Fibroblast of lung (primary cell): ENCODE measurements at places on chromosomes 3 and 15. TPM values are rescaled to one million over a fixed set of nuclear protein-coding genes. Genes with fewer than 3 reads are reported as not detected.

P2RY1 gene
- total RNA-seq, result 3.6 and 7.6 TPM in 2 replicates

ITIH1 gene
- not detected in 2 replicates for total RNA-seq

DPPA4 gene
- total RNA-seq, result 0.26 TPM in 1 of 2 replicates, not detected in the other

GRCh38 chr15:51313074-51313393 lies 25.4 kb downstream of the CYP19A1 start:
- peak; percentile 79 for DNase-seq

DNA sequence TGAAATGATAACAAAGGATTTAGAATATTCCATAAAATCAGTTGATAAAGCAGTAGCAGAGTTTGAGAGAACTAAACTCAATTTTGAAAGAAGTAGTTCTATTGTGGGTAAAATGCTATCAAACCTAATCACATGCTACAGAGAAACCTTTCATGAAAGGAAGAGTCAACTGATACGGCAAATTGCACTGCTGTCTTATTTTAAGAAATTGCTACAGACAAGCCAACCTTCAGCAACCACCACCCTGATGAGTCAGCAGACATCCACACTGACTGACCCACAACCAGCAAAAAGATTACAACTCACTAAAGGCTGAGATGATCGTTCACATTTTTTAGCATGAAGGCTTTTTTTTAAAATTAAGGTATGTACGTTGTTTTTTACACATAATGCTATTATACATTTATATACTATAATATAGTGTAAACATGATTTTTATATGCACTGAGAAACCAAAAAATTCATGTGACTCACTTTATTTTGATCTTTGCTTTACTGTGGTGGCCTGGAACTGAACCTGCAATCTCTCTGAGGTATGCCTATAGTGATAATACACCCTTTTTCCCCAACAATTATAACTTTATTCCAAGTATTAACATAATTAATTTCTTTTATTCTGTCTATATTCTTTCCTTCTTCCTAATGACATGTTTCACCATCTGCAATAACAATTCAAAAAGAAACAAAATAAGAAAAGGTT lies 109.9 kb downstream of the TBC1D5 start:
- peak; percentile 85 for DNase-seq

CTDSPL2 gene
- 48.5 and 65.7 TPM in 2 replicates for total RNA-seq

CHST13 gene
- total RNA-seq, result under 0.01 TPM in 2 replicates

GRCh38 chr3:163561151-163561550 lies 1517.1 kb downstream of the SI start:
- no peak for DNase-seq

DNA sequence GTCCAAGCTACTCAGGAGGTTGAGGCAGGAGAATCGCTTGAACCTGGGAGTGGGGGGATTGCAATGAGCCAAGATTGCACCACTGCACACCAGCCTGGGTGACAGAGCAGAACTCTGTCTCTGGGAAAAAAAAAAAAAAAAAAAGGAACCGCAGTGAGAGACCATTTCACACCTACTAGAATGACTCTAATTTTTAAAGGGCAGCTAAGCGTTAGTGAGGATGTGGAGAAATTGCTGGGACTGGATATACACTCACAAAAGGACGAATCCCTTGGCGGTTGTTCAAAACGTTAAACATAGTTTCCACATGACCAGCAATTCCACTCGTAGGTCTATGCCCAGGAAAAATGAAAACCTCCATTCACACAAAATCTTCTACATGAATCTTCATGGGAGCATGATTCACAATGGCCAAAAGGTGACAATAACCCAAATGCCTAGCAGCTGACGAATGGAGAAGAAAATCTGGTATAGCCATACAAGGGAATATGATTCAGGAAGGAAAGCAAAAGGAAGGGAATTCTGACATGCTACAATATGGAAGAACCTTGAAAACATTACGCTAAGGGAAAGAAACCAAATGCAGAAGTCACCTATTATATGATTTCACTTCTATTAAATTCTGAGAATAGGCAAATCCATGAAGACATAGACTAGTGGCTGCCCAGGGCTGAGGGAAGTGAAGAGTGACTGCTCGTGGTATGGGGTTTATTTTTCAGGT lies 127.0 kb downstream of the CHSY1 start:
- DNase-seq, result peak; percentile 99

FBXO22 gene
- 46.2 and 75.6 TPM in 2 replicates for total RNA-seq

RTP4 gene
- 2.1 and 3.5 TPM in 2 replicates for total RNA-seq

CMTM8 gene
- total RNA-seq, result under 0.01 and 0.26 TPM in 2 replicates

- DNase-seq, result no peak
Observed at GRCh38 chr15:28112962-28113361, 13.8 kb upstream of the OCA2 start.

DNA sequence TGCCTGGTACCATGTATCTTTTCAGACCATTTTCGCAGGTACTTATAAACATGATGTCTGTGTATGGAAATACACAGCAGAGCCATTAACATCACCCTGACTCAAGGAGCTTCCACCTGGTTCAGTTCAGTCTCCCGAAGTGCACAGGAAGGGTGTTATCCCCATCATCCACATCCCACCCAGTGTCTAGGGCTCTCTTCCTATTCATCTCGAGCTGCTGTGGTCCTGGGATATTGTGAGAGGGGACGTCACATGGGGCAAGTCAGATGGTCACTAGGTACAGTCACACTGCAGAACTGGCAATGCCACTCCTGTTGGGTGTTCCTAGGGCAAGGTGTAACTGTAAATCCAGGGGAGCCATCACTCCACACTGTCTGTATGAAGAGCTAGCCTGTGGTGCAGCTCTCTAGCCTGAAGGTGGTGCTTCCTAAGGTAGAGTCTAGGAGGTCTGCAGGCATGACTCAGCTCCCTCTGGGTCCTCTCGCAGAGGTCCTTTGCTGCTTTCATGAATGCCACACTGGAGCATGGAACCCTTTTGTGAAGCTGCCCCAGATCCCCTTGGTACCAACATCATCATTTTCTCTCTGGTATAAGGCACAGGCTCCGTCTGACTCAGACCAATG lies 13.9 kb downstream of the ISLR2 start:
- no peak for DNase-seq

SLC22A13 gene
- total RNA-seq, result 0.26 and 0.33 TPM in 2 replicates

DNA sequence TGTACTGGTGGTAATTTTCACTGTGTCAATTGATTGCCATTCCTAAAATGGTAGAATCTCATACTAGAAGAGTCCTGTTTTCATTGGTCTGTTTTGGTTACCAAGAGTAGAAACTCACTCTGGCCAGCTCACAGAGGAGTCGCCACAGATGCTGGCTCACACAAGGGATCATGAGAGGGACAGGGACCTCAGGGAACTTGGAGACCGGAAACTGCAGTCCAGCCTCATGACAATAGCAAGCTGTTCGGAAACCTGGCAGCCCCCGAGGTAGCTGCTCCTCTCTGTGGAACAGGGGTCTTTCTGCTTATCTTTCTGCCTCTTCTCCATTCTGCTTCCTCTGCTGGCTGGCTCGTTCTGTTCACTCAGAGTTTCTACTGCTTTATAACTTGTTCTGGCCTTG lies 192.9 kb downstream of the PLCL2 start:
- DNase-seq, result no peak

- peak; percentile 62 for DNase-seq
Observed at GRCh38 chr15:67303490-67304363, 49.1 kb downstream of the IQCH start.

DNA sequence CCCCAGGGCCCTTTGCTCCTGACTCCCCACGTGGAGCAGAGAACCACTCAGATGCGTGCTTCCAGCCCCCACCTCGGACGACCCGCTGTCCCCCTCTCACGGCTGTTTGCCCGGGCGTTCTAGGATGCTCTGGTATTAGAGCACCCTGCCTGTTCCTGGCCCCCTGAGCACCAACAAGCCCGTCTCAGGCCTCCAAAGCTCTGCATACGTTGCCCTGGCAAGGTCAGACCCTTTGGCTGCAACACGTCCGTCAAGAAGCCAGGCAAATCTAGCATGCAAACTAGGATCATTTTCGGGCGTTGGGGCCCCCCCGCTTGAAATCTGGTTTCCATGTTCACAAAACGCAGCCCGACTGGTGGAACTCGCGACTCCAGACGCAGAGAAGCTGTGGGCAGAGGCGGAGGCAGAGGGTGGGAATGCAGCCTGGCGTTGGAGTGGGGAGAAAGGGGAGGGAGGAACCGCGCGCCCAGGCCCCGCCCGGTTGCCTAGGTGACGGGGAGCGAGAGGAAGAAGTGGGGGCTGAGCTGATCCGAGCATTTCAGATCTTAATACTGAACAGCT lies 86.2 kb upstream of the PIAS1 start:
- peak; percentile 71 for DNase-seq

XIRP1 gene
- not detected in 2 replicates for total RNA-seq

DNA sequence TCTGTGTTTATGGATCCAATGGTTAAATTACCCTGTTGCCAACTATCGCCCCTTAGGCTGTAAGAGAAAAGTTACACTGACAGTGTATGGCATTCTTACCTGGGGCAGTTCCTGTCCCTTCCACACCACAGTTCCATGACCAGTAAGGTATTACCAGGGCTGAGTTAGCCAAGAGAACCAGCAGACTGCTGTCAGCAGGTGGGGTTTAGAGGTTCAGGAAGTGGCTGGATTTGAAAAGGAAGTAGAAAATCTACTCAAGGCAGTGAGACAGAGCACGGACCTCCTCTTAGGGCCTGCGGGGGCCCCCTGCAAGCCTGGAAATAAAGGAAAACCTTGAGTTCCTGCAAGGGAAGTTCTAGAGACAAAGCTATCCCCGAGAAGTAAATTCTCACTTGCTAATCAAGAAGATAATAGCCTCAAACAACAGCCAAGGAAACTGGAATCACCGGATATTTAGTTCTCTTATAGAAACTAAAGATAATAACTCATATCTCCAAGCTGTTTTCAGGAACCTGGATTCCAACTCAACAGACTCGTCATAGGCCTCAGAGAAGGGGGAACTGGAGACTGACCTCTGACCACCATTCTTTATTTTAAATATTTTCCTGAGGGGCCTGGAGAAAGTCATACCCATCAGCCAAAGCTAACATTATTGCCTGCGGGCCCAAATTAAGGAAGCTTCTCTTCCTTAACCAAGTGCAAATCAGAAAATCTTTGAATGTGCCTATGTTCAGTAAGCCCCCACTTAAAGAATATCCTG lies 161.7 kb downstream of the ANXA2 start:
- DNase-seq, result no peak

GRCh38 chr15:64151727-64152506 lies at the start of gene SNX22:
TSS of gene SNX22 (plus strand) at chr15:64151731. CDS start at chr15:64151776, 45 bp downstream.
- no peak for DNase-seq

- no peak for DNase-seq
Observed at GRCh38 chr3:110178965-110179364, 841.6 kb upstream of the DPPA4 start.
